ENCODE measurements at places on chromosomes 12 and 14.

DNA sequence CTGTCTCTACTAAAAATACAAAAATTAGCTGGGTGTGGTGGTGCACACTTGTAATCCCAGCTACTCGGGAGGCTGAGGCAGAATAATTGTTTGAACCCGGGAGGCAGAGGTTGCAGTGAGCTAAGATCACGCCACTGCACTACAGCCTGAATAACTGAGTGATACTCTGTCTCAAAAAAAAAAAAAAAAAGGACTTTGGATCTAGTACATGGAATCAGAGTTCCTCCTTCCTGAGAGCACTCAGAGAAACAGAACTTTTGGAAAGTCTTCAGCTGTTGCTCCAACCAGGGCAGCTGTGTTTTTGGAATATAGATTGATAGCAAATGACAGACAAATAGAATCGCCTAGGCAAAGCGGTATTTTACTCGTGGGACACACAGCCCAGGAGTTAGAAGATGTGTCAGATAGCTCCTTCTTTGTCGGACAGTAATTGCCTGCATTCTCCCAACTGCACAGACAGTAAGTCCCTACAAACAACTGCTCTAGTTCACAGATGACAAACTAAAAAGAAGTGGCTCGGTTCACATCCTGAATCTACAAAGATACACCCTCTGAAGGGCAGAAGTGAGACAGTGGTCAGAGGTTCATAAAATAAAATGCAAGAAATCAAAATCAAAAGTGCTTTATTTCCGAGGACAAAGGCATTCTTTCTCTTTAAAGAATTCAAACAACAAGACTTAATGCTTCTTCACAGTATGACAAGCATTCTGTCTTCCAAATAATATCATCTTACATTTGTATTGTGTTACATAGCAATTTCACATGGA lies 17.1 kb upstream of the NEK9 start:
- DNase-seq, result no peak

GRCh38 chr14:104644656-104645378 lies 40.2 kb upstream of the TMEM179 start:
- DNase-seq, result no peak

DNA sequence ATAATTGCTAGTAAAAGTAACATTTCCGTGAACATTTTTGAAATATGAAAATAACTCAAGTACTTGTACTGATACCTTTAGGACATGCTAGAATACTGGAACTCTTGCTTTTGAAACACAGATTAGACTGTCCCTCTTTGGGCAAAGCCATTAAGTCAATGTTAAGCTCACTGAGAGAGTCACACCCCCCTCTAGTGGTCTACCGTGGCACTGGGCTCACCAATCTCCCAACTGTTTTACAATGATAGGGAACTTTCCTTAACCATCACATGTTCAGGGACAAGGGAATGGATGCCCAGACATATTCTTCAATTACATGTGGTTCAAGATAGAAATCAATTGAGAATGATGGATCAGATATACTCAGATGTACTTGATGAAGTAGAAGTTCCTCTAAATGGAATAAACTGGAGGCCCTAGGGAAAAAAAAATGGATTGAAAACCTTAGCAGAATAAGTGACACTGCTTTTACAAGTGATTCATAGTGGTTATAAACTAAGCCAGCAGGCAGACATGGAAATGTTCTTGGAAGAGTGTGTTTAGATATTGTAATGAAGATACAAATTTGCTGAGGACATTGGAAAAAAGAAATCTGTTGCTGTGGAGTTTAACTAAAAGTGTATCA lies 17.8 kb downstream of the NANOG start:
- DNase-seq, result peak; percentile 76

GRCh38 chr12:48995086-48995879 lies 3.9 kb downstream of the DDN start:
- peak; percentile 76 for DNase-seq

DNA sequence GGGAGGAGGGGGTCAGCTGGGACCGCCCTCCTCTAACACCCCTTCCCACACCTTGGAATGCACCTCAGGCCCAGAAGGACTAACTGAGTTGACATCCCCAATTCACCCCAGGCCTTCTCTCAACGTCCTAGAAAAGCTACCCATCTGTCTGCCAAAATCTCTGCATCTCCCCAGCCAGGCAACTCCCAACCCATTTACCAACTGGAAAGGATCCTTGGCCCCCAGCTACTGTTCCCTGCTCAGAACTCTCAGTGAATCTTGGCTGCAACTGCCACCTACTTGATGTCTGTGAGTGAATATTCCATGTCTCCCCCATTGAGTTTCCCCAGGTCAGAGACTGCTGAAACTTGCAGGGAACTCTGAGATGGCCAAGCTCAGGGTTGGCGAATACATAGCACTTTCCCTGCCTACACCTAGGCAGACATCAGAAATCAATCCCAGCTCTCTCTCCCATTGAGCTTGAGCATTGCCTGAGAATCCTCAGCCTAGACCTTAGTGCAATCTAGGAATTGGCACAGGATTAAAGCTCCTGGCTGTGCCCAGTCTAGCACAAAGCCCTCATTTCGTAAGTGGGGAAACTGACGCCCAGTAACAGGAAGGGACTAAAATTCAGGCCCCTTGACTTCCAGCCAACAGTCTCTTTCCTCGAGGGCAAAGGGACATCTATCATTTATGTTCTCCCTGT lies 71.9 kb upstream of the NCOR2 start:
- DNase-seq, result no peak

- no peak for DNase-seq
Observed at GRCh38 chr14:52391881-52392615, 77.9 kb downstream of the PTGER2 start.

- no peak for DNase-seq
Observed at GRCh38 chr14:103801459-103801858, 45.9 kb downstream of the PPP1R13B start.

DNA sequence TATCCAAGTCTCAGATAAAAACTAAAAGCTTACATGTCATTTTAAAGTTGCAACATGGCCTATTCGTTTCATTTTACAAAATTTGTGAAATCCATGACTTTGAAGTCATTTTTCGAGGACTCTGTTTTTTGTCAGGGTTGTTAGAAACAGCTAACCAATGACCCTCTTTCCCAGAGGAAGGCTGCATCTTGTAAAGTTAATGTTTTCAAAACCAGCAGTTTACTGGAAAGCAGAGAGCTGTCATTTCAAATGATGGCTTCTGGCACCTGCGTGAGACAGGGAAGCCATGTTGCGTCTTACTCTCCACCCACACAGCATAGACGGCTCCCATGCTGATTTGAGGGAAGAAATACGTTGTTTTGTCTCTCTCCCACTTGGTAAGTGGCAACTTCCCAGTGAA lies 50.1 kb upstream of the RTRAF start:
- DNase-seq, result no peak

DNA sequence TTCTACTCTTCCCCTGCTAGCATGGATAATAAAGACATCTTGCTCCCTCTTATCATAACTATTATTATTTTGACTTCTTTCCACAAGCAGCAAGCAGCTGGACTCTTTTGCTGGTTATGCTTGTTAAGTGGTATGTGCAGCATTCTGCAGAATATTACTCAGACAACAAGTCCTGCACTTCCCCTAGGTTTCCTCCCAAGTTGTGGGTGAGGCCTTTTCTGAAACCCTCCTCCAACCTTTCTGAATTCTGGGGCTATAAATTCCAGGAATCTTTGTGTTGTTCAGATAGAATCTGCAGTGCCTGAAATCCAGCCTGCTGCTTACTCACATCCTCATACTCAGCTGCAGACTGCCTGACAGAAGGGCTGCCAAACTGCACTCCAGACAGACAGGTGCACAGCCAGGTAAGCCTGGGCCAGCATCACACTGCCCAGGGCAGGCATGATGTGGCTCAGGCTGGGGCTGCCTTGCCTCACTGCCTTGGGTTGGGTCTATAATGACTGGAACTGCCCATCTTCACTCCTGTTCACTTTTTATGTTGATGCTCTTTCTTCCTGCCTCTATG lies 6.2 kb upstream of the DHRS2 start:
- no peak for DNase-seq

- no peak for DNase-seq
Observed at GRCh38 chr12:48221645-48222044, 18.6 kb upstream of the OR10AD1 start.

DNA sequence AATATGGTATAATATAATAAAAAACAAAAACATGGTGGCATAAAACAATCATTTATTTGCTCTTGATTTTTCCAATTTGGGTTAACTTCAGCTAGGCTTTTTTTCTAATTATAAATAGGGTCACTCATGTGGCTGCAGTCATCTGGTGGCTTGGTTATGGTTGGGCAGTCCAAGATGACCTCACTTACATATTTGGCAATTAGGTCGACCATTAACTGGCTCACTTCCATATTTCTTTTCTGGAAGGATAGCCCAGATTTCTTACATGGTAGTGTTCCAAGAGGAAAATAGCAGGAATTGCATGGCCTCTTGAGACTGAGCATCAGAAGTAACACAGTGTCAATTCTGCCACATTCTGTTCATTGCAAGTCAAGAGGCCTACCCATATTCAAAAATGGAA lies 153.4 kb downstream of the FUT8 start:
- no peak for DNase-seq

DNA sequence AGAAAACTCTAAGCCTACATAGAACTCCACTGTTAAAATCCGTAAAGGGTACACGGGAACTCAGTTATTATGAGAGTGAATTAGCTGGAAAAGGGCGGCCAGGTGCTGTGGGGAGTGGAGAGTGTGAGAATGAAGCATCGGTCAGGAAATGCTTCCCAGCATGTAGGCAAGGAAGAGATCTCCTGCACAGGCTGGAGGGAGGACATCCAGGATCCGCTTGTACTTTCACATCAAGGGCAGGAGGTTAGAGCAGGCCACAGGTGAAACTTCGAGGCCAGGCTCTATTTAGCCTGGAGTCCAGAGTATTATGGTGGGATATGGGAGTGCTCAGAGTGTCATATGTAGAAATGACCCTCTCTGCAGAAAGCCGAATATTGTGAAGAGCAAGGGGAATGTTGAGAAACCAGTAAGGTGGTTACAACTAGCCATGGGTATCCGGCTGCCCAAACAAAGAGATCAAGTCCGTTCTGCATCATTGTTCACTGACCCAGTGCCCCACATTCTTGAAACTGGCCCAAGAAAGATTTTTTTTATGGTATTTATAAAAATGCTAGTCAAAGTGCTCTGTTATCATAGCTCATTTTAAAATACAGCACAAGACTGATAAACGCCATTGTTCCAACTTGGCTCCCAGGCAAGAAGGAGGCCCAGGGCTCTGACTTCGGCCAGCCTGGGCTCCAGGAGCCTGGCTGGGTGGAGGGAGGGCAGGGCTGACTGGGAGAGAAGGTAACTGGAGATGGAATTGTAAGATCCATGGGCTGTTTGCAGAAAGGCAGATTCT lies 79.4 kb upstream of the HIF1A start:
- no peak for DNase-seq

DNA sequence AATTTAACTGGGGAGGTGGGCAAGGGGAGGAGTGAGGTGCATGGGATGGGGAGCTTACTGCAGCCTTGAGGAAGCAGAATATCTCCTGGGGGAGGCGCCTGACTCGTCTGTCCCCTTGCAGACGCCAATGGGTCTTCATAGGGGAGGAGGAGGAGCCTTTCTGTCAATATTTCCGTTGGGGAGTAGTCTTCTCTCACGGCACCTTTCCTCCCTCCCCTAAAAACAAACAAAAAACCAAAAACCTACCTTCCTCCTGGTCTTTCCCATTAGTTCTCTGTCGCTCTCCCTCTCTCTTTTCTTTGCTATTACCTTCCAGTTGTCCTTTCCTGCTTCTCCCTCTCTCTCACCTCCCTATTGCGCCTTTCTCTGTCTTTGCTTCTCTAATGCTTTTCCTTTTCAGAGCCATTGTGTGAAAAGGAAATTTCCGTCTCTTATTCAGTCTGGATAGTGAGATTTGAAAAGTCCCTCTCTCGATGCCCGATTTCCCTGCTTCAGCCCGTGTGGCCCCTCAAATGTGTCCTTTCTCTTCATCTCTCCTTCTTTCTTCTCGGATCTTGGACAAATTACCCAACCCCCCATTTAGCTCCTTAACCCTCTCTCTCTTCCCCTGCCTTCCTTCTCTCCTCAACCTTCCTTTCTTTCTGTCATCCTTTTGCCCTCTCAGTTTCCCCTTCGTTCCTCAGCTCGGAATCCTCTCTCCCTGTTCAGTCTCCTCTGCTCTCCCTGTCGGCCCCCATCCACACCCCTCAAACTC lies 5.9 kb downstream of the GPR84 start:
- no peak for DNase-seq

DNA sequence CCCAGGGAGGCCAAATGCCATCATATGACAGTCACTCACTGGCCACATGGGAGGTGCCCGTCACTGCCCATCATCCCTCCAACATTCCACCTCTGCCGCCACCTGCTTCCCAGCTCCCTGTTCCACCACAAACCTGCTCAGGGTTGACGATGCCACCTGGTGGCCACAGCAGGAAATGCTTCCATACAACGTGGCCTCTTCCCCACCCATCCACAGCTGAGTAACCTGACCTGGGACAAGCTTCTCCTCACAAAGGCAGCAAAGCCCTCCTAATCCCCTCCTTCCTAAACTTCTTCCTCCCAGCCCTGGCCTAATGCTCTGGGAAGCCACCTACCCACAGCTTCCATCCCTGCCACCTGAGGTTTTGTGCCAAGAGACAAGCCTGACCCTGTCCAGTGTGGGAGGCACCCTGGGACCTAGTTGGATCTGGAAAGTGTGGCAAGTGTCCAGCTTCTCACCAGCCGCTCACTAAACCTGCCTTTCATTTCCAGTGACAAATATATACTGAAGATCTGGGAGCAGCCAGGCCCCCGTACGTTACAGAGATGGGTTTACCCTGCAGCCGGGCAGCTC lies 4.3 kb downstream of the DEGS2 start:
- peak; percentile 73 for DNase-seq

DNA sequence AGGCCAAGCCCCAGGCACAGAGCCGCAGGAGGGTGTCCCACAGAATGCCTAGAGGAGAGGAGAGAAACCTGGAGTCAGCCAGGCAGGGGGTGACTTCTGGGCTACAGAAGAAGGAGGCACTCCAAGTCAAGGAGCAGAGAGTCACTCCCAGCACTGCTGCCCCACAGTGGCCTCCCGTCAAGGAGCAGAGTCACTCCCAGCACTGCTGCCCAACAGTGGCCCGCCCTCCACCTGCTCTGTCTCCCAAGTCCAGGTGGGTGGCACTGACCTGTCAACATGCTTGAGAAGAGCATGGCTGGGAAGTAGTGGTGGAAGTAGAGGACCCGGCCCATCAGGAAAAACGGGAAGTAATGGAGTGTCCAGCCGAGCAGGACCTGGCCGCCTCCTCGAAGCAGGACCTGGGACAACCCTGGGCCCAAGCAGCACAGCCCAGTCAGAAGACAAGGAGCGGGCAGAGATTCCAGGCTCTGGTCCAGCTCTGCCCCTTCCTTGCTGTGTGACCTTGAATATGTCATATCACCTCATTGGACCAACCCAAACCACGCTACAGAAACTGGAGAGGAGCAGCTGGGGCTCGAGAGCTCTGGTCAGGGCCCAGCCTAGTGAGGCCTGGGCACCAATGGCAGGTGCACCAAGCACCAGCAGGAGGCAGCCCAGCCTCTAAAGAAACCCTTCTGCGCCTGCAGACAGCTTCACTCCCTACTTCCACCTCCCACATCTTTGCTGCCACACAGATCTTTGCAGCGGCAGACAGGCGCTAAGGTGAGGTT lies 7.6 kb upstream of the NGB start:
- no peak for DNase-seq

DNA sequence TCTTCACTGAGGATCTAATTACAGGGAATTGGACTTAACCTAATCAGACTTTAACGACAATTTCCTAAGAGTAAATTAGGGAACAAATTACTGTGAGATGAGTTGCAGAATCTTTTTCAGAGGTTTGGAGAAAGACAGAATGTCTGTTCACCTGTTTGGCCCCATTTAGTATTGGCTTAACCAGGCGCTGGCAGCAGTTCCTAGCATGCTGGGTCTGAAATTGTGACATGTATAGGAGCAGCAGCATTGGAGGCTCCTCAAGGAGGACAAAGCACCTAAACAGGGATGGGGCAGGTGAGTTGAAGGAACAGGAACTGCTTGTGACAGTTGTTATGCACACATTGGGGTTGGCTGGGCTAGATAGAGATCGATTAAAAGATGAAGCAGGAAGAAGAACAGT lies 51.0 kb downstream of the KCNMB4 start:
- no peak for DNase-seq

Measured in activated T-cell treated with anti-CD3 and anti-CD28 coated beads, Interleukin-2, amount 50 U/mL, for 48 hours (primary cell).